ENCODE measurements at places on chromosomes 3 and 15.

GRCh38 chr15:52566889-52567288, 1.9 kb downstream of the ARPP19 start:
- no peak for DNase-seq

DNA sequence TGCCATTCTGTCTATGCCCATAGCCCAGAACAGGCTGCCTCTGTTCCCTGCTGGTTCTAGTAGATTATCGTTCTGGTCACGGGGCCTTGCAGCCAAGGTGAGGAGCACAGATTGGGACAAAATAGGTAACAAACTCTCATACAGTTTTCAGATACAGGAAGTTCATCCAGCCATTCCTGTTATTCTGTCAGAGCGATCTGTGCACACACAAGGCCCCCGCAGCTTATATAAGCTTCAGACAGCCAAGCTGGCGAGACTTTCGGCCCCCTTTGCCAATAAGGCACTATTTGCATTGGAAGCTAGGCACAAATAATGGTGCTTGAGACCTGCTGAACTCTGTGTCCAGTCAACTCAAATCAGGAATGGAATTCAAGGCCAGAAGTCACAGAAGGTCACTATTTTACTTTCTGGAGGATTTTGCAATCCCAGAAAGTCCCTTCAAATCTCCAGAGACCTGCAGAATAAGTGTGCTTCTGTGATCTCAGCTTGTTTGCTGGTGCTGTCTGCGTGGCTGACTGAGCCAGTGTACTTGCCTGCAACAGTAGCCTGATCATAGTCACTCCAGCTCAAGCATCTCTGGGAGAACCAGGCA, 69.4 kb downstream of the BFSP2 start:
- no peak for DNase-seq

DNA sequence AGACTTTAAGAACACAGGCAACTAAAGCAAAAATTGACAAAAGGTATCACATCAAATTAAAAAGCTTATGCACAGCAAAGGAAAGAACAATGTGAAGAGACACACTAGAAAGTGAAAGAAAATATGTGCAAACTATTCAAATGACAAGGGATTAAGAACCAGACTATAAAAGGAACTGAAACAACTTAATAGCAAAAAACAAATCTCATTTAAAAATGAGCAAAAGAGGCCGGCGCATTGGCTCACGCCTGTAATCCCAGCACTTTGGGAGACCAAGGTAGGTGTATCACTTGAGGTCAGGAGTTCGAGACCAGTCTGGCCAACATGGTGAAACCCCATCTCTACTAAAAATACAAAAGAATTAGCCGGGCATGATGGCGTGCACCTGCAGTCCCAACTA, 14.4 kb downstream of the NGLY1 start:
- no peak for DNase-seq

DNA sequence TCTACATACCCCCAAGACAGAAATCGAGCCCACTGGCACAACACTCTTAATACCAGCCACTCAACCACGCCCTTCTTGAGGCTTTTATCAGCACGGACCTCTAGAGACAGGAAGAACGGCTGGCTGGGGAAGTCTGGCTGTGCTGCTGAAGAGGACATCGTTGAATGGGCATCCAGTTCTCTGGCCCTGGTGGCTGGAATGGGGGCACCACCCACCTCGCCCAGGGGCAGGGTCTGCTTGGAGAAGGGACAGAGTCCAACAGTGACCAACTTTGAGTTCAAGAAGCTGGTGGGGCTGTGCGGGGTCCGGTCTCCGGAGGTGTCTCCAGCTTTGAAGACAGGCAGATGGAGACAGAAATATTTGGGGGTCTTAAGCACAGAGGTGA, 77.5 kb downstream of the ATP10A start:
- DNase-seq: no peak
